EH (cell line): ENCODE measurements at places on chromosomes 13 and 19.

DNA sequence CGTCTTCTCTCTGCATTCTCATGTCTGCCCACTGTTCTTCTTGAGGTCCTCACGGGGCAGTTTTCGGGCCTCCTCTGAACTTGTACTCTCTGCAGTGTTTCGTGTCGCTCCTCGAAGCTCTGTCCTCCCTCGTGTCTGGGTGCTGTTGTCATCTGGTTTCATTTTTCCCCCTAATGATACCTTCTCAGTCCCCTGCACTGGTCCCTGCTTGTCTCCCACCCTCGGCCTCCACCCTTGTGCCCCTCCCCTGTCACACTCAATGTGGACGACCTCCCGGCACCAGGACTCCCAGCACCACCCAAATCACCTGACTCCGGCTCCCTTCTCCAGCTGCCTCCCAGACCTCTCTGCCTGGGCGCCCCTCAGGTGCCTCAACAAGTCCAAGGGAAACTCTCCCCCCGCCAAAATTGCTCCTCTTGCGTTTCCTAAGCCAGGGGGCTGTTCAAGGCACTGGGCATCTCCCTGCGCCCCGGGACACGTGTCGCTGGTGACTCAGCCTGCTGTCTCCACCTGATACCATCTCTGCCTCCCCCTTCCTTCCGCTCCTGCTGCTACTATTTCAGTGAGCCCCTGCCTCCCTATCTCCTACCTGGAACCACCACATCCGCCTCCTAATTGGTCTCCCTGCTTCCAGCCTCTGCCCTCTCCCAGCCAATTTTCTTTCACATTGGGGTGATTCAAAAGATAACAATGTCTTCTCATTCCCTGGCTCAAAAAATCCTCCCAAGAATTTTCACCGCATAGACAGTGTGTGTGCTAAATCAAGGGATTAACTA lies 49.5 kb downstream of the RFX2 start:
- peak; percentile 80 for DNase-seq

DNA sequence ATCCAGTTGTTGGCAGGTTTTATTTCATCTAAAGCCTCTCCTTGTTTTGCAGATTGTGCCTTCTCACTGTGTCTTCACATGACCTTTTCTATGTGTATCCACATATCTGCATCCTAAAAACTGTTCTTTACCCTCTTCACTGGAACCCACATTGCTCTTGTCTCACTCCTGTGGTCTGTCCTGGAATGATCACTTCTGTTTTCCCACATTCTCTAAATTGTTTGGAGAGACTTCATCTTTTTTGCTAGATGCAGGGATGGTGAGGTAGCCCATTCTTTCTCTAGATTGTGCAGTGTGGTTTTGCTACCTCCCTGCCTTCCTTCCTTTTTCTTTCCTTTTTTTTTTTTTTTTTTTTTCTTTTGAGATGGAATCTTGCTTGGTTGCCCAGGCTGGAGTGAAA lies 608.6 kb upstream of the MIR17HG start:
- DNase-seq = peak; percentile 30

DNA sequence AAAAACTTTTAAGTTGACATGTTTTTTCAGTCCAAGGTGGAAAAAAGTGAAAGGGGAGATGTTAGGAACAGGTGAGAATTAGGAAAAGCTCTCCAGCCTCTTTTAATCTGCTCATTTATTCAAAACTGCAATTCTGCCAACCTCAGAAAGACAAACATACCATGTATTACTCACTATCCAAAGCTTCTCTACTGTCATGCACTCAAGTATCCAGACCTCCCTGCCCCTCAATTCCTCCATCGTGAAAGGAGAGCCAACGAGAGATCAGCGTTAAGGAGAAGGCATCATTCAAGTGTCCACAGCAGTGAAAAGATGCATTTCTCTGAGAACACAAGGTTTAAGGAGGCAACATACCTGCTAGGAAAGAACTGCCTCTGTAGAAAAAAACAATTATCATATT lies 24.5 kb downstream of the DIAPH3 start:
- DNase-seq = peak; percentile 61

DNA sequence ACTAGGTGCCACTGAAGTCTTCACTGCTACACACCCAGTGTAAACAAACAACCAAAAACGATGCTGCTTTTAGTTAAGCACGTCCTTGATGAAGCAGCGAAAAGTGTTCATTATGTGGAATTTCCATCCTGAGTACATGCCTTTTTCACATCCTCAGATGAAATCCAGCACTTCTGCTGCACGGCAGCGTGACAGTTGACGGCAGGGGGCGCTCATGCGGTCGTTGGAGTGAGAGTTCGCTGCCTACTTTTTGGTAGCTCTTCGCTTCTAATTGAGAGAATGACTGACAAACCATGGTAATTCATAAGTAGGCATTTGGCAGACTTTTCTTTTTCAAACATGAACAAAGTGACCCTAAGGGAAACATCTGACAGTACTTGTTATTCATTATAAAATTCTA lies 1124.9 kb downstream of the EFNB2 start:
- DNase-seq = peak; percentile 67

DNA sequence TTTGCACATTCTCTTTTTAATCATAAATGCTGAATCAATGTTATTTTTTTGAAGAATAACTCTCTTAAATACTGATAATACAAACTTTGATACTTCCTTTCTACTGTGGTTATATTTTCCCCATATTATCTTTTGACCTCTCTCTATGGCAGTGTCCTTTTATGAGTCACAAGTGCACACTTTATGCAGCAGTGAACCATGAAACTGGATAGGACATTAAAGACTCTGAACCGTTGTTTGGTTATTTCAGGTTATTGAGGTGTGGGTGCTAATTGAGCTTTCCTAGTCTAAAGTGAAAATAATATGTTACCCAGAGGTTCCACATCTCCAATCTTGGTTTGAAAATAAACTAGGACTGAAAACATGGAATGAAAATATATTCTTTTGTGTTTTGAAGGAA lies 71.4 kb downstream of the DGKH start:
- DNase-seq = no peak
